ENCODE measurements at places on chromosomes 13 and 19. TPM values are rescaled to one million over a fixed set of nuclear protein-coding genes. Genes with fewer than 3 reads are reported as not detected.

FCGBP gene
- total RNA-seq: not detected

MAB21L1 gene
- not detected for total RNA-seq

TJP3 gene
- total RNA-seq: not detected

UPK1A gene
- not detected for total RNA-seq

ZIM2 gene
- total RNA-seq: not detected

LAIR1 gene
- not detected for total RNA-seq

CELF5 gene
- total RNA-seq: not detected

NFIC gene
- total RNA-seq: 83.0 TPM

TMEM238 gene
- not detected for total RNA-seq

ASF1B gene
- 22.9 TPM for total RNA-seq

NKPD1 gene
- total RNA-seq: under 0.01 TPM

LYPD3 gene
- not detected for total RNA-seq

ANO8 gene
- 3.2 TPM for total RNA-seq

EBI3 gene
- total RNA-seq: 0.27 TPM

YIPF2 gene
- total RNA-seq: 46.0 TPM

UBE2L5 gene
- not detected for total RNA-seq

COL5A3 gene
- total RNA-seq: under 0.01 TPM

Measured in thoracic aorta endothelial cell (primary cell).